ENCODE measurements at places on chromosomes 16 and 17.
A peak's percentile ranks its signal among the peaks of the same experiment; 100 is the strongest.

DNA sequence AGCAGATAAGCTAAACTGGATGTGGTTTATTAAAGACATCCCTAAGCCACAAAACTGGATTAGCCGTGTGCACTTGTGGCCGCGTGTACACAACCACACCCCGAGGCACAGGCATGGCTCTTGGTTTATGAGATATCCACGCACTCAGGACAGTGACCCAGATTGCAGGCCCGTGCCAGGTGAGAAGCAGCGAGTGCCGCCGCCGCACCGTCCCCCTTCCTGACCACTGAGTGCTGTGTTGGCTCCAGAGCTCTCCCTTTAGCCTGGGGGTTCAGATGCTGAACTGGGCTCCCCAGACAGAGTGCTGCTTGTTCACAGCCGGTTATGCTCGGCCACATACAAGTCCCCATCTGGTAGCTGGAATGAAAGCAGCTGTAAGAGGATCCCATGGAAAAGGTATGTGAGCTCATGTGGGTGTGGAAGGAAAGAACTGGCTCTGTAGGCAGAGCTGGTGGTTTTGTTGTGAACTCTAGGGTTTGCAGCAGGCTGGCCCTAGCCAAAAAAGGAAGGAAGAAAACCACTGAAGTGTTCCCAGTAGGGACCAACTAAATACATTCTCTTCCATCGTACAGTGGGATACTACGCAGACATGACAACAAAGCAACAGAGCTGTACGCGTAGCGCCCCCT is 29.5 kb downstream of the KNOP1 start:
- DNase-seq, result no peak

GRCh38 chr16:50284131-50284911 is 18.0 kb downstream of the ADCY7 start:
- no peak for DNase-seq

DNA sequence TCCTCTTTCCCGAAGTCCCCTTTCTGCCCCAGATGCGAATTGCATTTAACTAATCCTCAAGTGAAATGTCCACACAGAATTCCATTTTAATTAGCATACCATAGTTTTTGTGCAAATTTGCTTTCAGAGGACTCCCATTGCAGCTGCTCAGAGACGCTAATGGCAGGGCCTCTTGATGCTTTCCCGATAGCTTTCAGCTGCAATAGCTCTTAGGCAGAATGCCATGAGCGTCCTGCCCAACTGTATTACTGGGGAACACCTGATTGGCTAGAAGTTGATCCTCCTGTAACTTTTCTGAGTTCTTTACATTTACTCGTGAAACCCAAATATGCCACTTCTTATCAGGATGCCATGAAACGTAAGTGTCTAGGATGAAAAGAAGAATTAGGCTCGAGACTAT is 203.0 kb downstream of the UTP18 start:
- no peak for DNase-seq

DNA sequence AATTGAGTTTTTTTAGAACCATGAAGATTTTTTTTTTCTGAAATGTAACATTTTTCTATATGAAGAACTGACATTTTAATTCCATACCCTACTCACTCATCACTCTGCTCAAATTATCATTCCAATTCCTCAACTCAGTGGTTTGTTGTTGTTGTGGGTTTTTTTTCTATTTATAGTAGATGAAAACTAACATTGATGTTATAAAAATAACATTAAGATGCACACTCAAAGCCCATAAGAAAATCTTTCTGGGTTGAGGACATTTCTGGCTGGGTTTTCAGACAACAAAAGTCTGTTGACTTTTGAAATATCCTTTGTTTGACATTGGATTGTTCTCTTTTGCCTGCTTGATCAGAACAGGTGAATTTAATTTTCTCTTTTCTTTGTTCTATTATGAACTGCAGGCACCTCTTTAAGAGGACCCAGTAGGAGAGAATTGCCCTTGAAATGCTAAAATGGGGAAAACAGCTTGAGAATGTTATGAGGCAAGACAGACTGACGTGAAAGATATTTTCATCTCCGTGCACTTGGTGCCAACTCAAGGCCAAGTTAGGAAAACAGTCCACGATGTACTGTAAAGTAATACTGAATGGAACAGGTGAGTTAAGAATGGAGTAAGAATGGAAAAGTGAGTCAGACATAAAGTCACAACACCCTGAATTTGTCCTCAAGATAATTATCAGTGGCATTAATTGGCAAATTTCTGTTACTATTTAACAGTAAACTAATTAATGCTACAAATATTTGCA is 16.1 kb upstream of the ABCA5 start:
- DNase-seq, result no peak

DNA sequence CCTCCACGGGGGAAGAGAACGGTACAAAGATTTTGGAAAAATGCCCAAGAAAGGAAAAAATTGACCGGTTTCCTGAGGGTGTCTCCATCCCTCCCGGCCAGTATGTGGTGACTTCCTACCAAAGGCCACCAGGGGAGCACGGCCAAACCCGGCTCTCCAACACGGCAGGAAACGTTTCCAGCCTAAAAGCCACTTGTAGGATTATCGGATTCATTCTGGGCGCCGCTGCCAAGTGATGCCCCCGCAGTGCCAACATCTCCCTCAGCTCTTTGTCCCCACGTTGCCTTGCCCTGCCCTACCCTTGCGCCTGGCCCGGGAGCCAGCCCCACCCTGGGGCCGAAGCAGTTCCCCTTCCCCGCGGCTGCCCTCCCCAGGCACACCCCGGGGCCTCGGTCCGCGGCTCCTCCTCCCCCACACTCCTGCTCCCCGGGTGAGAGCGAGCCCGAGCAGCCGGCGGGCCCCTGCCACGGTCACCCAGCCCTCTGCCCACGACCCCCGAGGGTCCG is 688 bp downstream of the CRK start:
- DNase-seq, result peak; percentile 8

DNA sequence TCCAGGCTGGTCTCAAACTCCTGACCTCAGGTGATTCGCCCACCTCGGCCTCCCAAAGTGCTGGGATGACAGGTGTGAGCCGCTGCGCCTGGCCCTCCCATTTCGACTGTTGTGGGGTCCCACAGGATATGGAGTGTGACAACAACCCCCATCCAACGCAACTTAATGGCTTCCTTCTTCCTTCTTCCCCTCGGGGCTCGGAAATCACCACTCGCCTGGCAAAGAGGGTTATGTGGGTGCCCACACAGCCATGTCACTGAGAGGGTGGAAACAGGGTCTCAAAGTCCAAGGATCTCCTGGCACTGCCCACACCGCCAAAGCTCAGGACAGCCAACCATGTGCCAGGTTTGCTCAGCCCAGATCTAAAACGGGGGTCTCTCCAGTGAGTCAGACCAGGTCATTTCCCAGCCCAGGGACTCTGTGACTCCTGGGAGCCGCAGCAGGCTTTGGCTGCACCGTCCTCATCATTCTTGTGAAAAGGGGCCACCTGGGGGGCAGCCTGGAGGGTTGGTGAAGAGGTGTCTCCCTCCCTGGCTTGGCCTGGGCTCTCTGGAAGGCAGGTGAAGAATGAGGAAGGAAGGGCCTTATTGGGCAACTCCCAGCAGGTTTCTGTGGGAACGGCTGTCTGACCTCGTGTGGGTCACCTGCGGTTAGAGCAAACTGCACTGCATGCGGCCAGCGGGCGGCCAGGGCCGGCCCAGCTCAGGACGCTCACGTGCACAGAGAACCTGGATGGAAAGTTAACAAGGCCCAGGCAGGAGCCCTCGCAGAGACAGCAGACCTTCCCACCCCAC is 25.3 kb upstream of the LITAF start:
- DNase-seq, result no peak

DNA sequence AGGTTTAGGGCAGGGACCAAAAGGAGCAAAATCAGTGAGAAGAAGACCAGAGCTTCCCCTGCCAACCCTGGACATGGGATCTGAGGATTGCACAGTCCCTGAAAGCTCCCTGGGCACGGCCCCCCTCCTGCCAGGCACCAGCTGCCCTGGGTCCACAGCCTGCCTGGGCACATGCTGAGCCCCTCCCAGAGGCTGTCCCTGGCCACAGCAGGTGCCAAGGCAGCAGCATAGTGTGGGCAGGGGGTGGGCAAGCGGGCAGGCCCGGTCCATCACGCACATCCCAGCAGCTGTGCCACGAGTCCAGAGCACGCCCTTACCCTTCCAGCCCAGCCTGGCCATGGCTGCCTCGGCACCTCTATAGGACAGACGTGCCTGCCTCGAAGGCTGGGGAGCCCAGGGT is 12.7 kb downstream of the SCN4A start:
- DNase-seq, result no peak

GRCh38 chr17:46003907-46004748 is 5.1 kb downstream of the STH start:
- DNase-seq, result no peak

All from NK-92 treated with Interleukin-12 subunit alpha and Interleukin-12 subunit beta, amount 100 ng/mL, for 24 hours (cell line).